GM04504 (cell line): ENCODE measurements at places on chromosomes 12 and 14.

DNA sequence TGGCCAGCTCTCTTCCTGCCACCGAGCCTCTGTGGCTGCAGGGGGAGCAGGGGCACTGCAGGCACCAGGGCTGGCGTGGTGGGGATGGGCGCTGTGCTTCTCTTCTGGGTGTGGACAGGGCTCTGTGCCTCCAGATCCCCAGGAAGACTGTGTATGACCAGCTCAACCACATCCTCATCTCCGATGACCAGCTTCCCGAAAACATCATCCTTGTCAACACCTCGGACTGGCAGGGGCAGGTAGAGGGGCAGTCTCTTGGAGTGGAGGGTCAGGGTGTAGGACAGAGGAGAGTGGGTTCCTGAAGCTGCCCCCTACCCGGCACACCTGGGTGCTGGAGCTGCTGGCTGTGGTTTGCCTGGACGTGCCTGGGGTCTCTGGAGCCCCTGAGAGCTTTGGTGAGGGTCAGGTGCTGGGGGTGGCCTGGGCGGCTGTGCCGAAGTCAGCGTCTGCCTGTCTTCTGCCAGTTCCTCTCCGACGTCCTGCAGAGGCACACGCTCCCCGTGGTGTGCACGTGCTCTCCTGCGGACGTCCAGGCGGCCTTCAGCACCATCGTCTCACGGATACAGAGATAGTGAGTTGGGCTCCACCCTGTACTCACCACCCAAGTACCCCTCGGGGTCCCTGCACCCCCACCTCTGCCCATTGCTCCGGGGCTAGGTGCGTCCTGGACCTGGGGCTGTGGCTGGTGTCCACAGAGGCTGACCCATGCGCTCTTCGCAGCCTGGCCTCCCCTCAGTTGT is 15.8 kb upstream of the TEX22 start:
- DNase-seq, result no peak

- DNase-seq, result peak; percentile 85
These were observed 14.2 kb downstream of the ELK3 start for GRCh38 chr12:96208346-96208745.

GRCh38 chr12:75479963-75480461 is 543 bp upstream of the GLIPR1 start:
- no peak for DNase-seq

DNA sequence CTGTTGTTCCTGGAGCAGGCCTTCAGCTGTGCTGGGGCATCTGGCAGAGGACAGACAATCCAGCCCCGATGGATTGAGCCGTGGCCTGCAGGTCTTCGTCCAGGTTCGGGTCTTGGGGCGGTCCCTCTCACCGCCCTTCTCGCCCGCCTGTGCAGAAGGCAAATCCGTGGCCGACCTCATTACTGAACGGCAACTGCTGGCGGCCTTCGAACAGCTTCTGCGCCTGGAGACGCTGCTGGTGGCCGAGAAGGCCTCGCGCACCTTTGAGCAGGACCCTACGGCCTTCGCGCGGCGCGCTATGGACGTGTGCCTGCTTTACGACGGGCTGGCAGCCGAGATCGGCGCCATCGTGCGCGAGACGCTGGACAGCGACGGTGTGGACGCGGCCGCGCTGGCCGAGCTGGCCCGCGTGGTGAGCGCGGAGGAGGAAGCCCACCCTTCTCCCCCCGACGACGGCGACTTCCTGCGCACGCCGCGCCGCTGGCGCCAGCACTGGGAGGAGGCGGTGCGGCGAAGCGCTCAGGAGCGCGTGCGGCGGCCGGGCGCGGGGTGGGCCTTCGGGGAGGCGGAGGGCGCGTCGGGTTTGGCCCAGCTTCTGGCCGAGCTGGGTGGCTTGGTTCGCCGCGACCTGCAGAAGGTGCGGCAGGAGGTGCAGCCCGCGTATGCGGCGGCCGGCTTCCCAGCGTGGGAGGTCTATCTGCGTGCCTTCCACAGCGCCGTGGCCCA is 7.6 kb downstream of the EXOC3L4 start:
- DNase-seq, result no peak

DNA sequence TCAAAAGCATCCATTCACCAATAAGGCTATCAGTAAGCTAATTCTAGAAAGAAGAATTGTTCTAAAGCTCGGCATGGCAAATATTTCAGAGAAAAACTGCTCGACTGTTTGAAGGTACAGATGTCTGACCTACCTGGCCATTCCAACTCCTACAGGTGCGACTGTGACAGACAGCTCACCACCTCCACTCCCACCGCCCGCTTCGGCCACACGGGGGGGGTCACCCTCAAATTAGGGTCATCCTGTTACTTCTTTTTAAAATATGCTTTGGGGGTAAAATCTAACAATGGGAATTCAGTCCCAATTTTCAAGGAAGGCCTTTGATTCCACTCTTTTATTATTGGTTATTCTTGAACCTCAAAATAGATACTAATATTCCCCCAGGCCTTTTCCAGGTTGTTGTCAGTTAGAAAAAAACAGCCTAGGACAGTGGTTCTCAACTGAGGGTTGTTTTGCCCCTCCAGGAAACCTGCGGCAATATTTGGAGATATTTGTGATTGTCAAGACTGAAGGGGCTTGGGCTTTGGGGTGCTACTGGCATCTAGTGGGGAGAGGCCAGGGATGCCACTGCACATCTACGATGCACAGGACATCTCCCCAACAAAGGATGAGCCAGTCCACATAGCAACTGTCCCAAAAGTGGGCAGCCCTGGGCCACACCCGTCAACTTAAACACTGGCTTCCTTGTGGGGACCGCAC is 81.2 kb downstream of the BCL11B start:
- DNase-seq, result no peak

DNA sequence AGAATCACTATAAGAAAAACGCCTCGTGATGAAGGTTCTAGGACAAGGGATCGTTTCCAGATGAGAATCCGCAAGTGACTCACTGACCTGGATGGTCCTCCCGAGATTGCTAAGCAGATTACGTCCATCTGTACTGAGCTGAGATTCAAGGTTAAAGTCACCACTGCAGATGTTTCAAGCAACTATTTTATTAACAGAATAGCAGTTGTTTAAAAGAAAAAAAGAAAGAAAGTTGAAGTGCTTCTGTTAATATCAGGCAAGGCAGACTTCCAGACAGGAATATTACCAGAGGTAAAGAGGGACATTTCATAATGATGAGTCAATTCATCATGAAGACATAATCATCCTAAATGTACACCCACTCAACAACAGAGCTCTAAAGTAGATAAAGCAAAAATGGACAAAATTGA is 17.9 kb downstream of the PXN start:
- DNase-seq, result peak; percentile 76

DNA sequence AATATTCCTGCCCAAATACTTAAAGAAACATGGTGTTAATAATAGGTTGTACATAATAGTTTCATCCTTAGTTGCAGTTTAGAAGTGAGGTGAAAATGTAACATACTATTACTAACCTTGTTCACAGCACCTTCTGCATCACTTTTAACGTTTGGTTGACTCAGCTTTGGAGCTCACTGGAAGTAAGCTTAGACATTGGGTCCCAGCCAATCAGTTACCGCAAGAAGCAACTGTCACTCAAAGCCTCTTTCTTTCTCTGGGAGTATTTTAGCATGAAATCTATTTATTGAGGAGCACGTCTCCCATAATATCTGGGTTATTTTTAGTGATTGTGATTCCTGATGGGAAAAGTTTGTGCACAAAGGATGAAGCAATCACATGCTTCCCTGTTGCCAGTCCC is 472.6 kb downstream of the SNAPC1 start:
- no peak for DNase-seq

DNA sequence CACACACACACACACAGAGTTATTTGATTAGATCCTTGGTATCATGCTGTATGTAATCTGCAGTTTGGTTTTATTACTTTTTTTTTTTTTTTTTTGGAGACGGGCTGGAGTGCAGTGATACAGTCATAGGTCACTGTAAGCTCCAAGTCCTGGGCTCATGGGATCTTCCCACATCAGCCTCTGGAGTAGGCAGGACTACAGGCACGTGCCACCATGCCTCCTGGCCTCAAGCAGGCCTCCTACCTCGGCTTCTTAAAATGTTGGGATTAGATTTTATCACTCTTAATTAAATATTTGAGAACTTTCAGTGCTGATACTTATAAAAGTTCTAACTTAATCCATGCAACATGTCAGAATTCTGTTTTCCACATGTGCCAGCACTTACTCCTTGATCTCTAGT is 31.3 kb upstream of the PSEN1 start:
- DNase-seq, result no peak

DNA sequence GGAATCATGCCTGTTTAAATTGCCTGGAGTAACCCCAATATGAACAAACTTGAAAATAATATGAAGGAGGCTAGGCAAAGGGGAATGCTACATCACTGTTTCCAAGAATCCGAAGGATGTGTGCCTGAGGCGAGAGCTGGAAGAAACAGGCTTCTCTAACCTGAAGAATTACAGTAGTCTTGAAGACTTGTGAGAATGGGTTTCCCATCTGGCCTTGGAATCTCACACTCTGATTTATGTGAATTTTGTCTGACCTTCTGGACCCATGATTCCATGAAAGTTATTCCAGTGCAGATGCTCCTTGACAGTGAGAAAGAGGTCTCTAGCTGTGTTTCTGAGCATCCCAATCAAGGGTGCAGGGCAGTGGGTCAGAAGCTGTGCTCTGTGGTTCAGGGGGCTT is 122.1 kb upstream of the PARP11 start:
- no peak for DNase-seq

DNA sequence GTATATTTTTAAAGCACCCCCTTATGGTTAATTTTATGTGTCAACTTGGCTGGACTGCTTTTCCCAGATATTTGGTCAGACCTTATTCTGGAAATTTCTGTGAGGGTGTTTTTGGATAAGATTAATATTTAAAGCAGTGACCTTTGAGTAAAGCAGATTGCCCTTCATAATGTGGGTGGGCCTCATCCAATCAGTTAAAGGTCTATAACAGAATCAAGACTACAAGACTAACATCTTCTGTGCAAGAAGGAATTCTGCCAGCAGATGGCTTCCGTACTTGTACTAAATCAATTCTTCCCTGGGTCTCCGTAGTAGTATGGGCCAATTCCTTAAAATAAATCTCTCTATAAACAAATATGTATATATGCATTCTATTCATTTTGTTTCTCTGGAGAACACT is 257.6 kb downstream of the ETNK1 start:
- no peak for DNase-seq

- no peak for DNase-seq
These were observed 28.4 kb upstream of the FOXN3 start for GRCh38 chr14:89445273-89445973.

- DNase-seq, result no peak
These were observed 2.4 kb upstream of the KRT84 start for GRCh38 chr12:52387859-52388258.

- DNase-seq, result no peak
These were observed 137.0 kb upstream of the LMNTD1 start for GRCh38 chr12:25689996-25690501.

GRCh38 chr14:73795974-73796373 is 55.7 kb upstream of the PTGR2 start:
- no peak for DNase-seq

- DNase-seq, result peak; percentile 89
These were observed at the start of gene MMP14 for GRCh38 chr14:22836301-22837113. Gene MMP14, plus strand, starts transcription at chr14:22836585. Its CDS starts 233 bp downstream, at chr14:22836818.

DNA sequence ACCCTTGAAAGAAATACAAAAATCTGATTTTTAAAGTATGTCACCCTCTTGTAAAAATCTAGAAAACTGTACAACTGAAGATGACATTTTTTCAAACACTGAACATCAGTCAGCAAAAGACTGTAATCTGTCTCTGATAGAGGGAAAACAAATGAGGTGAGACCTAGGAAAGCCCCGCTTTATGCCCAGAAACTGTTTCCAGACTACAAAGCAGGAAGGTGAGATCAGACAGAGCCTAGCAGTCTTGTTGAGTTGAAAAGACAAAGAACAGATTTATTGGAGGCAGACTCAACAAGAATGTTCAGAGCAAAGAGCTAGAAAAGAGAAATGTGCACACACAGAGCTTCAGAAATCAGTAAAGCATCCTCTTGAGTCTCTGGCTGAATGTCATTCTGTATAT is 873.6 kb downstream of the LRFN5 start:
- no peak for DNase-seq

- no peak for DNase-seq
These were observed 63.9 kb downstream of the ARL6IP4 start for GRCh38 chr12:123044351-123044750.

DNA sequence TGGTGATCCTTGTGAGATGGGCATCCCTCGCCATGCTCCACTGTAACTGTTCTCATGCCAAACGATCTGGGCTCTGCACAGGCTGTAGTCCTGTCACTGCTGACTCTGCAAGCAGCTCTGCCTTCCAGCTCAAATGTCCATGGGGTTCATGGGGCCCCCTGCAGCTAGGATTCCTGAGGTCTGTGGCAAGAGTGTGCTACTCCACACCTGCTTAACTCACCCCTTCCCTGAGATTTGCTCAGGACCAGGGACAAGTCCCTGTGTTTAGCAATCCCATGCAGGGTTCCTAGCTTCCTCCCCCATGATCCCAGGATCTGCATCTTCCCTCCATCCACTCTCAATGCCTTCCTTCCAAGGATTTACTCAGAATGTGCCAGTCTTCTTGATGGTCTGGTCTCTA is 241.0 kb downstream of the ASCL1 start:
- DNase-seq, result no peak

GRCh38 chr14:100900837-100901390 is 2.6 kb downstream of the RTL1 start:
- no peak for DNase-seq

DNA sequence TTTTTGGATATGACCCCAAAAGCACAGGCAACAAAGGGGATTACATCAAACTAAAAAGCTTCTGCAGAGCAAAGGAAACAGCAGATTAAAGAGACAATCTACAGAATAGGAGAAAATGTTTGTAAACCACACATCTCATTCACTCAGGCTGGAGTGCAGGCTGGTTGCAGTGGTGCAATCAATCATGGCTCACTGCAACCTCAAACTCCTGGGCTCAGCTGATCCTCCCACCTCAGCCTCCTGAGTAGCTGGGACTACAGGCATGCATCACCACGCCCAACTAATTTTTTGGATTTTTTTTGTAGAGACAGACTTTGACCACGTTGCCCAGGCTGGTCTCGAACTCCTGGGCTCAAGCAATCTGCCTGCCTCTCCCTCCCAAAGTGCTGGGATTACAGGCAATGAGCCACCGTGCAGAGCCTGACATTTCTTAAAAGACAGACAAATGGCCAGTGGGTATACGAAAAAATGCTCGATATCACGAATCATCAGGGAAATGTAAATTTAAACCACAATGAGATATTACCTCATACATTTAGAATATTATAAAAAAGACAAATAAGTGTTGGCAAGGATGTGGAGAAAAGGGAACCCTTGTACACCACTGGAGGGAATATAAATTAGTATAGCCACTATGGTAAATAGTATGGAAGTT is 9.8 kb downstream of the NCKAP5L start:
- DNase-seq, result no peak
